ENCODE measurements at places on chromosomes 1 and 21. TPM values are rescaled to one million over a fixed set of nuclear protein-coding genes. Genes with fewer than 3 reads are reported as not detected.

DNA sequence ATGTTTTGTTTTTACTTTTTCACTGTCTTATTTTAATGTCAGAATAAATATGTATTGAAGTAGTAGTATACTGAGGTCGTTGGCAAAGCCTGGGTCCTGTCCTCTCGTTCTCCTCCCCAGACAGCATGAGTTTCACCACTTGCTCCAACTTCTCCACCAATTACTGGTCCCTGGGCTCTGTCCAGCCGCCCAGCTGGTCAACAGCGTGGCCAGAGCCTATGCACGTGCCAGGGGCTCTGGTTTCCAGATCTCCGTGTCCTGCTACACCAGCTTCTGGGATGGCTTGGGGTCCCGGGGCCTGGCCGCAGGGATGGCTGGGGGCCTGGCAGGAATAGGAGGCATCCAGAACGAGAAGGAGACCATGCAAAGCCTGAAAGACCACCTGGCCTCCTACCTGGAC is 19.3 kb downstream of the PTPN14 start:
- DNase-seq, result no peak

- no peak for DNase-seq
These were observed 41.1 kb downstream of the KCNJ15 start for GRCh38 chr21:38297871-38298270.

- no peak for DNase-seq
These were observed 8.8 kb upstream of the CLCA4 start for GRCh38 chr1:86537928-86538695.

- DNase-seq, result no peak
These were observed 92.0 kb upstream of the HAO2 start for GRCh38 chr1:119276558-119276957.

The MMEL1 gene
- 16.7 TPM for total RNA-seq

The ARHGEF16 gene
- total RNA-seq, result 104 TPM
